ENCODE measurements at places on chromosomes 1 and 21. TPM values are rescaled to one million over a fixed set of nuclear protein-coding genes. Genes with fewer than 3 reads are reported as not detected.

DNA sequence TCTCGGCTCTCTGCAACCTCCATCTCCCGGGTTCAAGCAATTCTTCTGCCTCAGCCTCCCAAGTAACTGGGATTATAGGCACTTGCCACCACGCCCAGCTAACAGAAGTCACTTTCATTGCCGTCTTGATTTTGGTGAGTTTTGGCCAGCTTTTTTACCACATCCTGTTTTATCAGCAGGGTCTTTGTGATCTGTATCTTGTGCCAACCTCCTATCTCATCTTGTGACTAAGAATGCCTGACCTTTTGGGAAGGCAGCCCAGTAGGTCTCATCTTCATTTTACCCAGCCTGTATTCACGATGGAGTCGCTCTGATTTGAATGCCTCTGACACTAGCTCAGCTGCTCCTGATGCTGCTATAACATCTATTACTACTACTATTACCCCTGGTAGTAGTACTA lies 46.8 kb upstream of the BARHL2 start:
- no peak for DNase-seq

GRCh38 chr1:235327559-235328270 lies at the start of gene ARID4B:
ARID4B (minus strand) TSS chr1:235328179; CDS start chr1:235326919, 1,260 bp downstream.
- no peak for DNase-seq

- no peak for DNase-seq
These were observed 112.2 kb upstream of the GJB5 start for GRCh38 chr1:34642679-34643078.

GRCh38 chr1:178283409-178283808 lies 189.5 kb downstream of the RASAL2 start:
- DNase-seq, result no peak

GRCh38 chr1:10773376-10773775 lies 23.1 kb downstream of the CASZ1 start:
- DNase-seq, result no peak

DNA sequence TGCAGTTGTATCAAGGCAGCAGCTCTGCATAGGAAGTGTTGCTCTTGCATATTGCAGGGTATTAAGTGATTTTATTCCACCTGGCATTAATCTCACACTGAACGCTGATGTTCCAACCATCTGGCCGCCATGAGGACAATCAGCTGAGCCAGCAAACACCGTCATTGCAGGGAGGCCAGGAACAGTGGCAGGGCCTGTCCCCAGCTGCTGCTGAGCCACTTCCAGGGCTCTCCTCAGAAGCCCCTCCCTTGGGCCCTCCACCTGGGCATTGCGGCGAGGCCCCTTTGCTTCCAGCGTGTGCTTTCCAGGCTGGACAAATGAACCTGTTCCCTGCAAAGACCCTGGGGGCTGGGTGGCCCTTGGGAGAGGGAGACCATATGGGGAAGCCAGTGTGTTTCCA lies 171.6 kb upstream of the C1orf174 start:
- DNase-seq, result no peak

DNA sequence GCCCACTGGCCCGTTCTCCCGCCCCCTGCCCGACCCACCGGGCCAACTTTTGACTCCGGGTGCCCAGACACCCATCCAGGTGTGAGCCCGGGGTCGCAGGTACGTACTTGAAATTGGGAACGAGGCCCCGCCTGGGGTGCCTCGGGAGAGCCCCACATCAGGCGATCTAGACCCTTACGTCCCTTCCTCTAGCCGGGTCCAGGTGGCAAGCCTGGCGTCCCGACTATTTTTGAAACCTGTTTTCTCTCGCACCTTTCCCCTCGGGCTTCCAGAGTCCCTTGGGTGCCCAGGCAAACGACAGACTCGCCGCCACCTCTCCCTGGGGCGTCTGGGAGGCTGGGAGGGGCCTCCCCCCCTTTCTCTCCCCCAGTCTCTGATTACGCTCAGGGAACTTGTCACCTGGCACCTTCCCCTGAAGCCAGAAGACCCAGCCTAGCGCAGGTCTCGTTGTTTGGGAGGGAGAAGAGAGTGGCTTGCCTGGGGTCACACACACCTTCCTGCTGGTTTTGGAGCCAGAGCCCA lies 898 bp downstream of the LDLRAP1 start:
- no peak for DNase-seq

DNA sequence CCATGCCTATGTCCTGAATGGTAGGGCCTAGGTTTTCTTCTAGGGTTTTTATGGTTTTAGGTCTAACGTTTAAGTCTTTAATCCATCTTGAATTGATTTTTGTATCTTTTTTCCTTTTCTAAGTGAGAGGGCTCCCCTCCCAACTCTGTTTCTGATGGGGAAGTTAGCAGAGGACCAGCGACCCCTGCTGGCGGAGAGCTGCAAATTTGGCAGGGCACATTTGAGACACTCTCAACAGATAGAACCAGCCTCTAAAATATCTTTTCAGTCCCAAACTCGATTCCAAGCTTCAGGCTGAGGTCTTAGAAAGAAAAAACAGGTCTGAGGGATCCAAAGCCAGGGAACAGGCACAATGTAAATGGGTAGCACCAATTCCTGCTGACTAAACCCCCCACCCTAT lies 32.5 kb downstream of the LRRC3 start:
- DNase-seq, result no peak

SPRR1B gene
- not detected for total RNA-seq

PPFIA4 gene
- total RNA-seq, result 6.5 TPM

TRAF5 gene
- 47.6 TPM for total RNA-seq

HES5 gene
- total RNA-seq, result 0.34 TPM

All from uterus (tissue), 4 donors.